ENCODE measurements at places on chromosomes 7 and 10.

GRCh38 chr10:88652616-88653015 lies 11.6 kb upstream of the LIPF start:
- no peak for DNase-seq

GRCh38 chr7:26393818-26394217 lies 102.2 kb downstream of the SNX10 start:
- DNase-seq = no peak

DNA sequence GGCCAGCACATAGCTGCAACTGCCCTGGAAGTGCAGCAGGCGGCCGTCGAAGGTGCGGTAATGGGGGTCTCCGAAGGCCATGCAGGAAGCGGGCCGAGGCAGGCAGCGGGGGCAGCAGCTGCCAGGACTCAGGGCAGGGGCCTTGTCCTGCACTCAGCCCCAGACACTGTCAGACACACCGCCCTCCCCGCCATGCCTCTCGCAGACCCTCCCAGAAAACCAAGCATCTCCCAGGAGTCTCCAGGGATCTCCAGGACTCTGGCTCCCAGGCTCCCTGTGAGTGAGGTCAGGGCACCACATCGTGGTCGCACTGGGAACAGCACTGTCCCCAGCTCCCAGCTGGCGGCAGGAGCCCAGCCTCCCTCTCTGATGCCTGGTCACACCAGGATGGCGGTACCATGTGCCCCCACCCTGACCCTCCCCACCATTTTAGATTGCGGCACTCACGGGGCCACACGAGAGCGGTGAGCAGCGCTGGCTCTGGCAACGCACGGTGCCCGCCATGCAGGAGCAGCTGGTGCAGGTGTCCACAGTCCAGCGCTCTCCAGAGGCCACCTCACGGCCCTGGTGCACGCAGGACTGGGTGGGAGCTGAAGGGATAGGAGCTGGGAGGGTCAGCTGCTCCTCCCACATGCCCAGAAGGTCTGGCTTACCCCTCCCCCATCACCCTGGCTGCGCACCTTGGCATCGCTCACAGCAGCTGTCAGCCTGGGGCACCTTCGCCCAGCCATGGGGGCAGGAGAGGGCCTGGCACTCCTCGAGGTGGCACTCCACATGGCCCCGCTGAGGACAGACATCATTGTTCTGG lies 17.5 kb downstream of the ATP6V1F start:
- peak; percentile 66 for DNase-seq

DNA sequence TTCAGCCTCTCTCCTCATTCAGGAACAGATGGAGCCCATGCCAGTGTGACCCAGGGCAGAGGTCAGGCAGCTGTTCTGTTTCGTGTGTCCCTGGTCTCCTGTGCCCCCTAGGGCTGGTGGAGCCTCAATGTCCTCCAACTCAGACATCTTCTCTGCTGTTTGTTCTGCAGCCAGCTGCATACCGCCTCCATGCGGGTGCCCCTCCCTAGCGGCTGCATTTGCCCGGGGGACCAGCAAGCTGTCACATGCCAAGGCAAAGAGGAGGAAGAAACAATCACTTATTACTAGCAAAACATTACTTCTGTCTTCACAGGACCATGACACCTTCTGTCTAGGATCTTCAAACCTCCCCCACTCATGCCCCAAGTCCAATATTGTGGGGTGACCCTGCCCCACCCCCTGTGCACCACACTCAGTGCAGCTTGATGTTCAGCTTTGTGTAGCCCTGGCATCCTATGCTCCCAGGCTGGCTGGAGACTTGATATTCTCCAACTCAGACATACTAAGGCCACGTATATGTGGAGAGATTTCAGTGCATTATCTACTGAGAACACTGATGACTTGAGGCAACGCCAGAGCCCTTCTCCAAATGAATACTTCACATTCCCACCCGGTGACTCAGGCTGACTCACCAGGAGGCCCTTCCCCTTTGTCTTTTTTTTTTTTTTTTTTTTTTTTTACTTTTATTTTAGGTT lies 188.9 kb downstream of the SKIDA1 start:
- no peak for DNase-seq

- no peak for DNase-seq
Measured at GRCh38 chr10:47457528-47457820, 26.4 kb downstream of the ANXA8 start.

DNA sequence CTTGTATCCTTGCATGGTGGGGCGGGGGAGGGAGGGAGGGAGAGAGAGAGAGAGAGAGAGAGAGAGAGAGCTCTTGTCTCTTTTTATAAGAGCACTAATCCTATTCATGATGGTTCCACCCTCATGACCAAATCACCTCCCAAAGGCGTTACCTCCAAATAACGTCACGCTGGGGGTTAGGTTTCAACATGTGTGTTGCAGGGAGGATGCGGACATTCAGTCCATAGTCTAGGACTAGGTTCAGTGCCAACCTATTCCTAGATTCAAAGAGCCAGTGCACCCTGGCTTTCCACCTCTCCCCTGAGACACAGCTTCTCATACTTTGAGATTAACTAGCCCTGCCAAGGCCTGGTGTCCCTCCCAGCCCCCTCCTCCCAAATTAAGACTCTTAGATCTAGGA lies 123.0 kb downstream of the GRK5 start:
- no peak for DNase-seq

DNA sequence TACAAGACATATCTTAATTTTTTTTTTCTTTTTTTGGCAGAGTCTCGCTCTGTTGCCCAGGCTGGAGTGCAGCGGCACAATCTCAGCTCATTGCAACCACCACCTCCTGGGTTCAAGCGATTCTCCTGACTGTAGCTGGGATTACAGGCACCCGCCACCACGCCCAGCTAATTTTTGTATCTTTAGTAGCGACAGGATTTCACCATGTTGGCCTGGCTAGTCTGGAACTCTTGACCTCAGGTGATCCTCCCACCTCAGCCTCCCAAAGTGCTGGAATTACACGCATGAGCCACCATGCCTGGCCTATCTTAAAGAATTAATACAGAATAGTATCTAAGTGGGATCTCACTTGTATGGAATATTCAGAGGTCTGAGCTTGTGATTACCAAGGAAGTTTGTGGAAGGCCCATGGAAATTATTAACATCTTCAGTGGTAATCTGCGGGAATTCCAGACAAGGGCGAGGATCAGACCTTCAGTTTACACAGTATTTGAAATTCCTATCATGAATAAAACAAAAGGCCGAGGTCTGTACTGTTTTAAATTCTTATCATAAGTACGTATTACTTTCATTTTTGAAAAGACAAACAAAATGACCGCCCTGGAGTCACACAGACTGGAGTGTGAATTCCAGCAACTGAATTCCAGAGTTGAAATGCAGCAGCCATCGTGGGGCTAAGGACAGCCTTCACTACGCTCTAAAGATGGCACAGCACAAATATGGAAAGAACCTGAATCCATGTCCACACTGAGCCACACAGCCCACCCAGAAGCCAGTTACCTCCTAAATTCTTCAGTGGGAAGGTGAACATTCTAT lies 16.7 kb downstream of the GPRIN2 start:
- no peak for DNase-seq

DNA sequence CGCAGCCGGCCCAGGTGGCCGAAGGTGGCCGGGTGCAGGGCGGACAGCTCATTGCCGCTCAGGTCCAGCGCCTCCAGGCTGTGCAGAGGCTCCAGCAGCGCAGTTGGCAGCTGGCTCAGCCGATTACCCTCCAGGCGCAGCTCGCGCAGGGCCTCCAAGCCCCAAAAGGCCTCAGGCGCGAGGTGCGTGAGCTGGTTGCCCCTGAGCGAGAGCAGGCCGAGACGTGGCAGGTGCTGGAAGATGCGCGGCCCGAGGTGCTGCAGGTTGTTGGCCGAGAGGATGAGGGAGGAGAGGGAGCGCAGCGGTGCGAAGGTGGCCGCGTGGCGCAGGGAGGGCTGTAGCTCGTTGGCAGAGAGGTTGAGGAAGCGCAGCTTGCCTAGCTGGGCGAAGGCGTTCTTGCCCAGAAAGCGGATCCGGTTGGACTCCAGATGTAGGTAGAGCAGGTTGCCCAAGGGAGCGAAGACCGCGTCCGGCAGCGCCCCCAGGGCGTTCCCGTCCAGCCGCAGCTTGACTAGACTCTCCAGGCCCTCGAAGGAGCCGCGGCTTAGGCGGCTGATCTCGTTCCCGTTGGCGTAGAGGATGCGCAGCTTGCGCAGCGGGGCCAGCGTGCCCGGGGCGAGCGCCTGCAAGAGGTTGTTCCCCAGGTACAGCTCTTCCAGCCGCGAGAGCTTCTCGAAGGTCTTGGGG lies 923 bp downstream of the TRIL start:
- DNase-seq = no peak

DNA sequence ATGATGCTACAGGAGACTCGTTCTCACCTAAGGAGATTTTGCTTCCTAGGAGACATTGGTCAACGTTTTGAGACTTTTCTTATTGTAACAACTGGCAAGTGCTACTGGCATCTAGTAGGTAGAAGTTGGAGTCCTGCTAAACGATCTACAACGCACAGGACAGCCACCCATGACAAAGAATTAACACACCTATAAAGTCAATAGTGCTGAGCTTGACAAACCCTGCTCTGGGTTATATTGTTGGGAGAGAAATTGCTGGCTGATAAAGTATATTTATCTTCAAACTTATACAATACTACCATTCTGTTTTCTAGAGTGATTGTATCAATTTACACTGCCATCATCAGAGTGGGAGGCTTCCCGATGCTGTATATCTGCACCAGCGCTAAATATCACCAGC lies 57.8 kb downstream of the SAMD9 start:
- DNase-seq = no peak

DNA sequence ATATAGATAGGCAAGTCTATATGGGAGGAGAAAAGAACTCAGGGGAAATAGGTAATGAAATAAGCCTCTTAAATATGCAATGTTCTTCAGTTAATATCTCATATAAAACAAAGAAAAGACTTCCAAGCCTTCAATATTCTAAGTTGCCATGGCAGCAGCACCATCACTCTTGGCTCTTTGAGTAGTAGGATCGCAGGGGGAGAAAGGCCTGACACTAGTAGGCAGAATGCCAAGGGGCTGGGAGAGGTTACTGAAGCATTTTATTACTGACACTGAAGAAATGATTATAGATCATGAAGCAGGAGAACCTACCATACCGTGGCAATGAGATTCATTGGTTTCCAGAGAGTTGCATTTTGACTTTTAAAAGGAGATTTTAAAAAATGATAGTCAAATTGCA lies 193.9 kb downstream of the NXPH1 start:
- DNase-seq = peak; percentile 27

DNA sequence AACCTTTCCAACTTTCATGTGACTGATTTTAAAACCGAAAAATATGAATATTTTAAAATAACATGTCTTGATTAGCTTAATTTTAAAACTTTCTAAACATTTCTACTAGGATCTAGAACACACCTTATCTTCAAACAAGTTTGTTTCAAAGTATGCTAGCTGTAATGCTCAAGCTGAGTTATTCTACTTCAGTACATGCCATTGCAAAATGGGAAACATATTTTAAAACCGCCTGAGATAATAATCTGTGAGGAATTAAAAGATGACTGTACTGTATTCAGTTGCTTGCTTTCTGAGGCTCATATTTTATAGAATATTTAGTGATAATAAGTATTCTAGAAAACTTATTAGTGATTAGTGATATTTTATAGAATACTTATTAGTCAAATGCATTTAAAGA lies 99.6 kb downstream of the LMBR1 start:
- no peak for DNase-seq

Measured in NCI-H187 (cell line).